ENCODE measurements at places on chromosomes 3 and 15.

- peak; percentile 62 for DNase-seq
Observed at GRCh38 chr15:95405447-95405846, 925.1 kb upstream of the NR2F2 start.

DNA sequence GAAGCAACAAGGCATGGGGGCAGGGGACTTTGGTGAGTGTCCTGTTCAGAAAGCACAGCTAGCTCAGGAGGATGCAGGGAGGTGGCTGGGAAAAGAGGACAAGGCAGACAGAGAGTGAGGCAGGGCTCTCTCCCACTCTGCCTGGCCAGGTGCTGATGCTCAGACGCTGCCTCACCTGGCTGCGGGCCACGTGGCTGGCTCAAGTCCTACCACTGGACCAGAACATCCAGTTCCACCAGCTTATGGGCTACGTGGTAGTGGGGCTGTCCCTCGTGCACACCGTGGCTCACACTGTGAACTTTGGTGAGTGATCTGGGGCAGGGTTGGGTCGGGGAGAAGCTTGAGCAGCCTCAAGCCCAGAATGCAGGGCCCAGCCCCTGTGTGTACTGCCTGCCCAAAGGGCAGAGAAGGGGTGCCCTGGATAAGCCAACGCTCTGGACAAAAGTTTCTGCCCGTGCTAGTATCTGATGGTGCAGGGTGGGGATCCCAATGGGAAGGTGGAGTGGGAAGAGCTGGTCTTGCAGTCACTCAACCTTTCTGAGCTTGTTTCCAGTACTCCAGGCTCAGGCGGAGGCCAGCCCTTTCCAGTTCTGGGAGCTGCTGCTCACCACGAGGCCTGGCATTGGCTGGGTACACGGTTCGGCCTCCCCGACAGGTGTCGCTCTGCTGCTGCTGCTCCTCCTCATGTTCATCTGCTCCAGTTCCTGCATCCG is 20.9 kb downstream of the NOX5 start:
- DNase-seq: peak; percentile 15

- DNase-seq: no peak
Observed at GRCh38 chr3:176378789-176379188, 818.5 kb downstream of the TBL1XR1 start.

DNA sequence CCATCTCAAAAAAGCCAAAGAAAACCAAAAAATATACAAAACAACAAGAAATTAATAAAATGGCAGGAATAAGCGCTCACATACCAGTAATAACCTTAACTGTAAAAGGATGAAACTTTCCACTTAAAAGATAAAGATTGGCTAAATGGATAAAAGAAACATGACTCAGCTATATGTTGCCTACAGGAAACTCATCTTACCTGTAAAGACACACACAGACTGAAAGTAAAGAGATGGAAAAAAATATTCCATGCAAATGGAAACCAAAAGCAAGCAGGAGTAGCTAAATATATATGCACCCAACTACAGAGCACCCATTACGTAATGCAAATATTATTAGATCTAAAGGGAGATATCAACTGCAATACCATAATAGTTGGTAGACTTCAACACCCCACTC is 49.7 kb downstream of the ADAM10 start:
- no peak for DNase-seq

GRCh38 chr3:157077565-157077991 is 82.4 kb downstream of the CCNL1 start:
- no peak for DNase-seq

GRCh38 chr3:177833332-177833731 is 636.0 kb upstream of the TBL1XR1 start:
- no peak for DNase-seq

DNA sequence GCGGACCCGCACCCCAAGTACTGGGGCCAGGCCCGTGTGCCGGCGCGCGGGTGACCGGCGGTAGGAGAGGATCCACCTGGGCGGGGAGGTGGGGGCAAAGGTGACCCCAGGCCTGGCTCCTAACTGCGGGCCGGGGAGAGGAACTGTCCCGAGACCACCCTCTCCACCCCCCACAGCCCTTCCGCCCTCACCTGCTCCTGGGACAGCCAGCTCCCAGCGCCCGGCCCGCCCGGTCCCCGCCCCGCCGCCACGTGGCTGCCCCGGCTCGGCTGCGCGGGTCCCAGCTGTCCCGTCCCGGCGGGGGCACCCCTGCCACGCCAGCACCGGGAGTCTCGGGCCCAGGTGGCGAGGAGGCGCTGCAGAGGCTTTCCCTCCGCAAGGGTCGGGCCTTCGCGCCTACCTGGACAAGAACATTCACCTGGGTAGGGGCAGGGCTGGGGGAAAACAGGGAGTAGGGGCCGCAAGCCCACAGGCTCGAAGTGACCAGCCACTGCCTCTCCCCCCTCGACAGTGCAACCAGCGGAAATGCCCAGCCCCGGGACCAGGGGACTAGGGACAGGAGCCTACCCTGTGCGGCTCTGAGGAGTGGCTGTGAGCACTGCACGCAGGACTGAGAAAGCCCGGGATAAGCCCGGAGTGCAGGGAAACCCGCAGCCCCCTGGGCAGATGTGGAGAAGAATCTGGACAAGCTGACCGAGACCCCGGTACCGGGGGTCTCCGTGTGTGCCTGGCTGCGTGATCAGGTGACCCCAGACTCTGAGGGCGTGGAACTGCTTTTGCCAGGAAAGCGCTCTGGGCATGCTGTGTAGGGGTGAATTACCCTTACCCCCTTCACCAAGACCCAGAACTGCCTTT is at the start of gene SLC12A8:
Gene SLC12A8 (minus strand): TSS at position 240 of the 855 bp plus-strand sequence. CDS start 1,399 bp downstream, outside the sequence.
- DNase-seq: no peak

DNA sequence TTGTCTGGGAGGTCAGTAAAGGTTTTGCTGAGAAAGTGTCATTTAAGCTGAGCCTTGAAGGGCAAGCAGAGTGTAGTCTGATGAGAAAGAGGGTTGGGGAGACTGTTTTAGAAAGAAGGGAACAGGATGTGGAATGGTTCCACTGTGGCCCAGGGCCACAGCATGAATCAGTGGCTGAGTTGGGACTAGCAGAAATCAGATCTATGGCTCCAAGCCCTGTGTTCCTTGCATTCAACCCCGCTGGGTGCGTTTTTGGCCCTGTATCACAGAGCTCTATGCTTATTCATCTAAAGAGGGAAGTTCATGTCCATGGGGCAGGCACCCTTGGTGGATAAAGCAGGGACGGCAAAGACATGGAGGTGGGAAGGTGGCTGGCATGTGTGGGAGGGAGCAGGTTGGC is 151.3 kb downstream of the CACNA1D start:
- no peak for DNase-seq

DNA sequence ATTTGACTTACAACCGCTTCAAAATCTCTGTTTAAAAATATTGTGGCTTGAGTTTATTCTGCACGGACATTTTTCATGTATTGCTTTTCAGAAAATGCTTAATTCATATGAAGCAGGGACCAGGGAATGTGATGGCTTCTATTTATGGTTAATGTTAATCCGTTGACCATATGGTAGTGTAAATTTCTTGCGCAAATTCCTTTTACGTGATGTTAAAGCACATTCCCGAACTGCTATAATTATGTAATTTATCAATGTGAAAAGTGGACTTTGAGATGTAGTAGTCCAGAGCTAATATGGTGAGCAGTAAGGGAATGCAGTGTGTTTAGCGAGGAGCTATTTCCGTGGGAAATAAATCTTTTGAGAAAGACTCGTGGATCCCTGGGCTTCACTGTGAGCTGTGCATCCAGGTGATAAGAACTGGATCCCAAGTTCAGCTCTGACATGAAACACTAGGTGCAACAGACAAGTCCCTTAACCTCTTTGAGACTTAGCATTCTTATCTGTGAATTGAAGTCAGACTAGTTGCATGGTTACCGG is 27.3 kb downstream of the ANAPC13 start:
- DNase-seq: no peak

- no peak for DNase-seq
Observed at GRCh38 chr3:30318110-30318509, 288.3 kb upstream of the TGFBR2 start.

DNA sequence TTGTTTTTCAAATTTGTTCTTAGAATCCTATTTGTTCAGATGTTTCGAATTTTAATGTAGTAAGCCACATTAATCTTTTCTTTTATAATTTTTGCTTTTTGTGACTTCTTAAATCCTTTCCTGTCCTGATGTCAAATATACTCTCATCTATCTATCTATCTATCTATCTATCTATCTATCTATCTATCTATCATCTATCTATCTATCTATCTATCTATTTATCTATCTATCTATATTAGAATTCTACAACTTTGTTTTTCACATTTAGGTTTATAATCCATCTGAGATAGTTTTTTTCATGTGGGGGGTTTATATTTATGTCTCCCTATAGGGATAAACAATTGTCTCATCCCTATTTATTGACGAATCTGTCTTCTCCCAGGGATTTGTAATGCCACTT is 32.1 kb downstream of the CTXND1 start:
- no peak for DNase-seq

- no peak for DNase-seq
Observed at GRCh38 chr3:148863297-148863696, 1.8 kb upstream of the CPA3 start.

DNA sequence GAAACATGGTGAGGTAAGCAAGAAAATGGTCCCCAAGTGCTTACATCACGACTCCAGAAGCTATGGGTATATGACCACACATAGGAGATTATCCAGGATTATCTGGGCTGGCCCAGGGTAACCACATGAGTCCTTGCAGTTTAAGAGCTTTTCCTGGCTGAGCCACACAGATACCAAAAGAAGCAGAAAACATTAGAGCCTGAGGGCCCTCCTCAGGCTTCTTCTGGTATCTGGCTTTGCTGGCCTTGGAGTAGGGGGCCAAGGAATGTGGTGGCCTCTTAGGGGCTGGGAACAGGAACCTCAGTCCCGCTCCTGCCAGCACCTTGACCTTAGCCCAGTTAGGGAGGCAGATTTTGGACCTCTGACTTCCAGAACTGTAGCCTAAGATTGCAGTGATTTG is 259.1 kb downstream of the KCNMB2 start:
- no peak for DNase-seq

DNA sequence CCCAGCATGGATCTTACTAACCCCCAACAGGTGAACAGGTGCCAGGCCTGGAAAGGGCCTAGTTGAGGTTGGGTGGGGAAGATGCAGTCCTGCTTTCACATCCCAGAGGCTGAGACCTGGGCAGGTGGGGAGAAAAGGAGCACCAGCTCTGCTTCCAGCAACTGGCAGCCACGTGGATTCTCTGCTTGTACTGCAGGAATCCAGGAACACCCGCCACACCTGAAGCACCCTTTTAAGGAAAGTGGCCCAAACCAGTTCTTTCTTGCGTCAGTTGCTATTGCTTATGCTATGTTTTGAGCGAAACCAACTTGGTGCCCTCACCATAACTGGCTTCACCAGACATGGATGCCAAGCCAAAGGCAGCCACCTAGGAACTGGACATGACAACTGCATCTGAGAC is 28.1 kb upstream of the NEO1 start:
- no peak for DNase-seq

DNA sequence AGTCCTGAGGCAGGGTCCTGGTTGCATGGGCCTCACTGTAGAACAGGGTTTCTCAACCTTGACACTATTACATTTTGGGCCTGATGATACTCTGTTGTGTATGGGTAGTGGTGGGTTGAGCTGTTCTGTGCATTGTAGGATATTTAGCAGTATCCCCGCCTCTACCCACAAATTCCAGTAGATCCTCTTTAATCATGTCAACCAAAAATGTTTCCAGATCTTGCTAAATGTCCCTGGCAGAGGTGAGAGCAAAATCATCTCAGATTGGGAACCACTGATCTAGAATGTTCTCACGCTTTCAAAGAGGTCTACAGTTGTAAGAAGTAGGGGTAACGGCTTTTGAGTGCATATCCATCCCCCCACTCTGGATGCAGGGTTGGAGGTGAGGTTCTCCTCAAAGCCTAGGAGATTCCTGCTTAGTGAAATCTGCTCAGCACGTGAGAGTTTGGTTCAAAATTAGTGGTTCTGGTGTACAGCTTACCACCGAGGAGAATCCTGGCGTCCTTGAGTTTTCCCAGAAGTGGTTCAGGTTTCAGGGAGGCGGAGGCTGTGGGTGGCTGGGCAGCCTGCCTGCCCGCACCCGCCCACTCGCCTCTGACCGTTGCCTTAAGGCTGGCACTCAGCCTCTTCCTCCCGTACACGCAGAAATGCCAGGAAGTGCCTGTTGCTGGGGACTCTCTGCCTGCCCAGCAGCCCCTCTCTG is 5.3 kb downstream of the ACVR2B start:
- no peak for DNase-seq
